ENCODE measurements at places on chromosomes 7 and 10. TPM values are rescaled to one million over a fixed set of nuclear protein-coding genes. Genes with fewer than 3 reads are reported as not detected.
A peak's percentile ranks its signal among the peaks of the same experiment; 100 is the strongest.

DNA sequence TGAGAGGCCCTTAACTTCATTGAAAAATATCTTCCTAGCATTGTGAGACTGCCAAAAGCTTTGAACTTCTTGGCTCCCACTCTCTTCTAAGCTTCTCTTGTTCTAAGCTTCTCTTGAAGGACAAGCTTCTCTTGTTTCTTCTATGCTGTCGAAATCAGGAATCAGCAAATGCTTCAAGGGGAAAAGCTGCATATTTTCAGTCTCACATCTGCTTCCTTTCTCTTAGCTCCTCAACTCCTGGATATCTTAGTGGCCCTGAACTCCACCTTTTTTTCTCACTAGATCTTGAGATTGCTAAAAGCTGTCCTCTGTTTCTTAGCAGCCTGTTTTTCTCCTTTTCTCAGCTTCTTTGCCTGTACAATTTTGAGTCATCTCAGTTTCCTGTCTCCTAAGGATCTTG is 73.0 kb downstream of the NEUROD6 start:
- H3K4me3 ChIP-seq = no peak overlapping the region
- H3K27ac ChIP-seq = no peak overlapping the region
- H3K36me3 ChIP-seq = no peaks in the 10 kb centered on the region
- H3K4me1 ChIP-seq = no peaks in the 10 kb centered on the region

DNA sequence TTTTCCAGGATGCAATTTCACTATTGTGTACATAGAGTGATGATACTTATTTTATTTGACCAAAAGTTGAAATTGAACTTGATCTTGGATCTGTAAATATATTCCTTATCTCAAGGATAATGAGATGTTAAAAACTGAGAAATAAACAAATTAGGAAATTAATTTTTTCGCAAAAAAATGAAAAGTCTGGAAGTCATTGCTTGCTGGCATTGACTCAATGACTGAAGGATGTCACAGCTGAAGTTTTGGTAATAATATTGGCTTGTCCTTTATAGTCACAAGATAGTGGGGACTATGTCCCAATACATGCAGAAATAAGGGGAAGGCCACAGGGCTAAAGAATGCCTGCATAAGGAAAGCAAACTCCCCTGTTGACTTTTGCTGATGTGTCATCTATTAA is 92.8 kb downstream of the FOXP2 start:
- DNase-seq = no peak
- no peaks in the 10 kb centered on the region for H3K4me1 ChIP-seq
- H3K36me3 ChIP-seq = no peaks in the 10 kb centered on the region

DNA sequence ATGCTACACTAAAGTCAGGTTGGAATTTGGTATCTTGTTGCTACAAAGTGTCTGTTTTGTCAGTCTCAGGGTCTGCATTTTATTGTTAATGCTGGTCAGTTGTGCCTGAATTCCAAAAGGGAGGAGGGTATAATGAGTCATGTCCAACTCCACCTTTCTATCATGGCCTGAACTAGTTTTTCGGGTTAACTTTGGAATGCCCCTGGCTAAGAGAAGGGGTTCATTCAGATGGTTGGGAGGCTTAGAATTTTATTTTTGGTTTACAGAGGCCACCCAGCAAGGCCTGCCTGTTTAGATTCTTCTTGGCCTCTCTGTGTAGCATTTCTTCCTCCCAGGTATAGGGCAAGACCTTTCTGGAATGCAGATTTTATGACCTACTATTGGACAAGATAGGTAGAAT is 93.2 kb downstream of the SKIDA1 start:
- no peak overlapping the region for H3K4me3 ChIP-seq
- H3K27ac ChIP-seq = no peak overlapping the region
- no peaks in the 10 kb centered on the region for H3K36me3 ChIP-seq
- H3K27me3 ChIP-seq = no peaks in the 10 kb centered on the region
- no peak for DNase-seq

DNA sequence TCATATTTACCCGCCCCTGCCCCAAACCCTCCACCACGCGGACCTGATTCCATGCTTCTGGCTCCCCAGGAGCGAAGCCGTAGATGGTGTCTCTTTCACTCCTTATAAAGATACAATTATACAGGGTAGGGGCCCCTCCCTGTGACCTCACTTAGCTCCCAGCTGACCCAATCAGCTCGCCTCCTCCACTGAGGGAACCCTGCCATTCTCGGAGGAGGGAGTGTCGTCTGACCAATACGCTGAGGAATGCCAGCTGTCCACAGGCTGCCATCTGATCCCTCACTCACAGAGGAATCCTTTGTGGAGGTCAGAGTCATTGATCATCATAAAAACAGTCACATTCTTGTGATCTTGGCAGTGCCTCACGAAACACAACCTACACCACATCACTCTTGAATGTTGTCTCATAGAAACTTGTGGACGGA is 67.5 kb upstream of the INSIG1 start:
- no peaks in the 10 kb centered on the region for H3K27me3 ChIP-seq
- no peaks in the 10 kb centered on the region for H3K36me3 ChIP-seq
- DNase-seq = no peak
- H3K4me3 ChIP-seq = no peak overlapping the region
- no peak overlapping the region for H3K27ac ChIP-seq

The LIPK gene
- not detected for total RNA-seq

- no peaks in the 10 kb centered on the region for H3K36me3 ChIP-seq
- H3K4me1 ChIP-seq = peaks cover 76% of the 10 kb centered on the region
- H3K4me3 ChIP-seq = no peak overlapping the region
- no peaks in the 10 kb centered on the region for H3K27me3 ChIP-seq
- DNase-seq = peak; percentile 78
Observed at GRCh38 chr7:44257618-44258422, 57.0 kb downstream of the YKT6 start.

DNA sequence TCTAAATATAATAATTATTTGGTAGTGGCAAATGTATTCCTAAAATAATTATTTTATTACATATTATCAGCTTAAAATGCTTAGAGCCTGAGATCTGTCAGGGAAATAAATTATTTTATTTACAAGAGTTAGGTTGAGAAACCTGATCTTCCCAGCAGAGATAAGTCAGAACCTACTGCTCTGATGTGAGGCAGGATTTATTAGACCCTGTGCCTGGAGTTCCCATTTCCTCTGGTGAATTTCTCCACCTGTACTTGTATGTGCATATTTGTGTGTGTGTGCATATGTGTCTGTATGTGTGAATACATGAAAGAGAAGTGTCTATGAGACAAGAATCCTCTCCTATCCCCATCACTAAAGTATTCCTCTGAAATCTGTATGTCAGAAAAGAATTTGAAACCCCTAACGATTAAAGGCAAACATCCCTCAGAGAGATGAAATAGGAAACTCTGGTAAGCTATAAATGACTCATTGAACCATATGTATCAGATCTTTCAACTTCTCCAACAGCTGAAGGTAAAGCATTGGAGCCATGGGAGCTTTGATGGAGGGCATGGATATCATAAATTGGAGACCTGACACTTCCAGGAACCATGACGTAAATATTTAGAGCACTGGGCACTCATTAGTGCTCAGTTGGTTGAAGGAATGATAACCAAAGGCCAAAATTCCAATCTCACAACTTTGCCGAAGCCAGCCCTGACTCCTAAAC is 190.9 kb downstream of the XPNPEP1 start:
- H3K27me3 ChIP-seq = no peaks in the 10 kb centered on the region
- no peaks in the 10 kb centered on the region for H3K4me1 ChIP-seq
- no peak overlapping the region for H3K27ac ChIP-seq
- no peak overlapping the region for H3K4me3 ChIP-seq

DNA sequence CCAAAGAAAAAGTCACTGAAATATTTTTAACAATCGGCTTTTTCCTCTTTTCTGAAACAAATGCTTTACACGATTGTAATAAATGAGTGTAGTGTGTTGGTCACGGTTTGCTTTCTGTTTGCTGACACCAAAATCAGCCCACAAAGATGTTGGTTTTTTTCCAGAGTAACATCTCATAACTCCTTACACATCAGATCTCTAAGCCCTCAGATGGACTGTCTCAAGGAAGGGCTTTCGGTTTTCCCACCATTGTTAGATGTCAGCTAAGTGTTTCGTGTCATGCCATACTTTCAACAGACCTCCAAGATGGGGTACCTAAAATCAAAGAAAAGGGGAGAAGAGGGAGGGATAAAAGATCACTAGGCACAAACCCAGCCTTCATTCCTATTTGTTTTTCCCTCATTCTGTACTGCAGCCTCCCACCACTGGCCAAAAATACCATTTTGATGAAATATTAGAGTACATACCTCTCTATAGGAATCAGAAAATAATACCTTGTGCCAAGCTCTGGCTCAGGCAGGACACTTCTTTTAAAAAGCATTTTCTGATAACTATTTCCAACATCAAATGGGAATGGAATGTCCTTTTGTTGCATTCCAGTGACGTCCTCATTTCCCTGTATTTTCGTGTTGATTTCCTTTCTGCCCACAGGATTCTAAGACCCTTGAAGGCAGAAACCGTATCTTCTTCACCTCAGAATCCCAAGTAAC is 159.1 kb downstream of the DGKI start:
- H3K27me3 ChIP-seq = no peaks in the 10 kb centered on the region
- H3K4me1 ChIP-seq = no peaks in the 10 kb centered on the region
- H3K4me3 ChIP-seq = no peak overlapping the region
- DNase-seq = no peak

DNA sequence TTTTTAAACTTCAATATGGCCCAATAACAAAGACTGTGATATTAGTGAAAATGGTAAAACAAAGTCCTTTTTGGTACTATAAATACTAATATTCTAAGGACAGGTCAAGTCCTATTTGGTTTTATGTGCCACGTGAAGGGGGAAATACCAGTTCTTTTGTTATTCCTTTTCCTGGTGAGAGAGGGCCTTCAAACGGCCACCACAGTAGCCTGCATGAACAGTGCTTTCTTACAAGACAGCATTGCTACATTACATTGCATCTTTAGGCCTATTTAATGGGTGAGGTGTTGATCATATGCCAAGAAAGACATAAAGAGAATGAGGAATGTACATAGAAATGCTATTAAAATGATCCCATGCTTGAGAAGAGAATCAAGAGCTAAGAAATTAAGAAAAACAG is 214.8 kb downstream of the LRRTM3 start:
- H3K27ac ChIP-seq = no peak overlapping the region
- no peak overlapping the region for H3K4me3 ChIP-seq
- H3K36me3 ChIP-seq = no peaks in the 10 kb centered on the region
- no peaks in the 10 kb centered on the region for H3K4me1 ChIP-seq

- no peak for DNase-seq
Observed at GRCh38 chr7:28130277-28130676, 50.3 kb downstream of the JAZF1 start.

The LOXL4 gene
- 1.6 TPM for total RNA-seq

DNA sequence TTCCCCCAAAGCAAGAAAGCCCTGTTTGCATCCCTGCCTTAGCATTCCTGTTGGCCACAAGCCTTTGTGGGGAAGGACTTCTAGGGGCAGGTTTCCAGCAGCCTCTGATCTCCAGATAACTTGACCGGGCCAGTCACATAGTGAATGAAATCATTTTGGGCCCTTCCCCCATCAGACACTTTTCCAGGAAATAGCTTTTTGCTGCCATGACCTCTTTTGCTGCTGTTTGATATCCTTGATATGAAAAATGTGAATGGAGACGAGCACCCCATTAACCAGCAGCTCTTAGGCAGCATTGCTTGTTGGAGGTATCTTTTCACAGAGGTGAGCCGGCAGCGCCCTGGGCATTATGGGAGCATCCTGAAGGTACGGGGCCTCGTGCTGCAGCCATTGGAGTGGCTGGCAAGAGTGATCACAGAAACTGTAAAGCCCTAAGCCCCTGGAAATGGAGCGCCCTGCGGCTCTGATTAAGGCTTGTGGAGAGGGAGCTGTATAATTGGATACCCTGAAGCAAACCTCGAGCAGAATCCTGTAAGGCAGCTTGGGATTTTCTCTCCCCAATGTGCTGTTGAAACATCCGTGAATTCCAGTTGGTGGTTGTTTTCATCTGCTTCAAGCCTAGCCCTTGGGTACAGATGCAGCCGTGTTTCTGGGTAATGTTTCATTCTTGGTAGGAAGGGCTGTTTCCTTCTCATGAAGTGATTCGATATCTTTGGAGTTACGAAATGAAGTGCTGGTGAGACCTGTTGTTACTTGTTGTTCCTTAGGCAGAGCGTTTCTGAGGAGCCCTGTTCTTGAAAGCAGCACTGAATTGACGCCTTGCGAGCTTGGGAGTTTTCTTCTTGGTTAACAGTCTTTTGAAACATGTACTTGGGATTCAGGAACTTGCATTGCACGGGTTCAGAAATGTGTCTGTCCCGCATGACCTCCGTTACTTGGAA is 179.0 kb downstream of the PTEN start:
- peak overlapping the region; percentile 35 for H3K27ac ChIP-seq
- H3K36me3 ChIP-seq = no peaks in the 10 kb centered on the region
- H3K4me1 ChIP-seq = no peaks in the 10 kb centered on the region
- H3K4me3 ChIP-seq = no peak overlapping the region
